Esophagus mucosa (tissue), 1 donor: ENCODE measurements at places on chromosomes 3 and 15. TPM values are rescaled to one million over a fixed set of nuclear protein-coding genes. Genes with fewer than 3 reads are reported as not detected.

- no peak for ATAC-seq
These were observed 18.2 kb upstream of the WDR49 start for GRCh38 chr3:167671878-167672427.

DNA sequence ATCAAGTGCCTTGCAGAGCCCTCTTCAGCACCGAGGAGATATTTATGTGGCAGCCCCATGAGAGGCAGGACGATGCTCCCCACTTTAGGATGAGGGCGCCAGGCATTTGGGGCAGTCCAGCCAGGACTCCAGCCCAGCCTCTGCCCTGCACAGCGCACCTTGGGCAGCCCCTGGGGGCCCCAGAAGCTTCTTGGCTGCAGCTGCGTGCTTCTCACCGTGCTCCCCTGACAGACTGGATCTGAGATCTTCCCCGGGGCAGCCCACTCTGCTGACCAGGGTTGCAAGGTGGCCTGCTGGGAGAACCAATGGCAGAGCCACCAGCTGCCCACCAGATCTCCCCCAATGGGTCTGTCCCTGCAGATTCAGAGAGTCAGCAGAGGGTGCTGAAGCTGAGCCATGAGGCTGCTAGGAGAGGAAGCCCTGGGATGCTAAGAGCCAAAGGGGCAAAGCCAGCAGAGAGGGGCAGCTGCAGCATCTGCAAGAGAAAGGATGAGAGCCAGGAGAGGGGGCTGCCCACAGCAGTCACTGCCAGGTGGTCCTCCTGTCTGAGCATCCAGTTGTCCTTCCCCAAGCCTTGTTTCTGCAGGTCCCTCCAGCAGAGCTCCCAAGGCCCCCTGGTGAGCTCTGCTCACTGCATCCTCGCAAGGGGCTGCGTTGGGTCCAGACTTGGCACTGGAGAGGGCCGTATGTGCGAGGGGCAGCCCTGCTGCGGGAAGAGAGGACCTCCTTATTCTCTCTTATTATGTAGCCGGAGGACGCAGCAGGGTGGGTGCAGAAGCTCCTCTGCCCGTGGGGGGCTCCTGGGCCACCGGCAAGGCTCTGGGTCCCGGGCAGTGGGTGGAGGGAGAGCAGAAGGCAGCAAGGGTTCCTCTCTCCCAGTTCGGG, 14.7 kb upstream of the KLF13 start:
- no peak for ATAC-seq

DNA sequence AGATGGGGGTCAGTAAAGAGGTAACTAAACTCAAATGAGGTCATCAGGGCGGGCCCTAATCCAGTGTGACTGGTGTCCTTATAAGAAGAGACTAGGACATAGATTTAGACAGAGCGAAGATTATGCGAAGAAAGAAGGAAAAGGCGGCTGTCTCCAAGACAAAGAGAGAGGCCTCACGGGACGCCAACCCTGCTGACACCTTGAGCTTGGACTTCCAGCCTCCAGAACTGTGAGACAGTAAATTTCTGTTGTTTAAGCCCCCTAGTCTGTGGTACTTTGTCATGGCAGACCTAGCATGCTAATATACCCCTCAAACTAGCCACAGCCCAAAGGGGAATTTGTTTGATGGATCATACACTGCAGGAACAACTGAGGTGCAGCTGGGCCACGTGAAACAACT, 183.0 kb downstream of the ABHD5 start:
- no peak for ATAC-seq

- ATAC-seq = peak; percentile 22
These were observed 14.7 kb upstream of the SYNM start for GRCh38 chr15:99090011-99090699.

DNA sequence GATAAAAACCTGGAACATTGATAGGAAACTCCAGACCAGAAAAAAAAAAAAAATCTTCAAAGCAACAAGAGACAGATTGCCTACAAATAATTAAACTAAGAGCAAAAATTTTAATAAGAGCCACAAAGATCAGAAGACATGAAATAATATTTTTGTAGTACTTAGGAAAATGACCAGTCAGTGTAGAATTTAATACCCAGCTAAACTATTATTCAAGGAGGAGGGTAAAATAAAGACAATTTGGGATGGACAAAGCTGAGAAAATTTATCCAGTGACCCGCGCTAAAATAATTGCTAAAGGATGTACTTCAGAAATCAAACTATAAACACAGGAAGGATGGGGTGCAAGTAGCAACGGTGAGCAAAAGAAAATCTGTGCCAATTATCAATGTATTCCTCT, 133.2 kb downstream of the AQP9 start:
- ATAC-seq = no peak

DNA sequence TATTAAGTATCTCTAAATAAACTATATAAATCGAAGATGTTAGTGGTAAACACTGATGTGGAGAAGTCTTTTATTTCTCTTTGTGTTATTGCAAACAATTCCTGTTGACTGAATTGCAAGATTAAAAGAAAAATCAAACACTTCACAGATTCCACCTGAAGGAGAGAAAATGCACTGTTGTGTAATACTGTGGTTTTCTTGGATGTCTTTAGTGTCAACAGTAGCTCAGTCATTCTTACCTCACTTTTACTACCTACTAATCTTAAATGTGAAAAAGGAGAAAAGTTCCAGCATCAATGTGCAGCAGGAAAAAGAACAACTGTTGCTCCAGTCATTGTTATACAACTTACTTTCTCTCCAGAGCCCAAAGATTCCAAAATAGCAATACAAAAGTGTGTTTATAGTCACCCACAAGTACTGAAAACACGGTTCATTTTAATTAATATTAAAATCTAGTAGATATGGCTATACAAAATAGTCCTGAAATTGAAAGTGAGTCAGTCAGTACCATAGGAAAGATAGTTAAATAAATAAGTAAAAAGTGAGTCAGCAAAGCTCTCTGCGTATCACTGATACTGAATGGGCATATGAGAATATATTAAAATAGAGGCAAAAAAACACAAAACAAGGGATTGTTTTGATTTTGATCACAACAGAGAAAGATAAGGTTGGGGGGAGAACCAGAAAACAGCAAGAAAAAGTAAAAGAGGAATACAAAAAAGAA, 90.5 kb upstream of the CSPG5 start:
- no peak for ATAC-seq

GRCh38 chr15:31504462-31504839, 177.8 kb downstream of the KLF13 start:
- ATAC-seq = no peak

DNA sequence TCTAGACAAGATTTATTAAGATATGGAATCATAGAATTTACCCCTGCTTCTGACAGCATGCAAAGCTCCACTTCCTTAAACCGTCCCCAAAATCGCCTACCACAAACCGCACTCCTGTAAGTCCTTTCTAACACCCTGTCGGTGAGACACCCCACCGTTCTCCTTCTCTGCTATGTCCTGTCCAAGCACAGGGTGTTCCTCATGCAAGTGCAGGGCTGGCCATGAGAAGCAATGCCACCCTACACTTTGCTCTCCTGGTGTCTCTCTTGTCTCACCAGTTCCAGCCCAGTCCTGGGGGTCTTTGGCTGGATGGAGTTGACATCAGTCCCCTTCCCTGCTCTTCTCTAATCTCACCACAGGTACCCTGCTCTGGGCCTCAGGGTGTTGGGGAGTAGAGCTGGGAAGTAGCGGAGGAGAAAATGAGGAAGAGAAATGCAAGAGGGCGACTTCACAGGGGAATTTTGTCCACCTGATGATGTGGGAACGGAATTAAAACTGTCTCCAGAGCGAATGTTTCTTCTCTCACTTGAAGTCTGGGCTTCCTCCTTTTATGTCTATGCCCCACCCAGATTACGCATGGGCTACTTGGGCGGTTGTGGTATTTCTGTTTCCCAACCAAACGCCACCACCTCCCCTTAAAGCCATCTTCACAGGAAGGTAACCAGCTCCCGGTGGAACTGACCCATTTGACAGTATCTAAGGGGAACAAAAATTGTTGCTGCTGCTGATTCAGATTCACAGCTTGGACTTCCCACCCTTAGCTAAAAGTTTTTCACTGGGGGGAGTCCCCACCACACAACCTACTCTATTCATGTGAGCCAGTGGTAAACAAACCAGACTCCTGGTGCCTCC, 49.9 kb downstream of the CASR start:
- peak; percentile 32 for ATAC-seq

GRCh38 chr15:66859688-66860253, 157.7 kb downstream of the SMAD6 start:
- ATAC-seq = no peak

- no peak for ATAC-seq
These were observed 145.5 kb downstream of the ATP10A start for GRCh38 chr15:25717457-25718168.

DNA sequence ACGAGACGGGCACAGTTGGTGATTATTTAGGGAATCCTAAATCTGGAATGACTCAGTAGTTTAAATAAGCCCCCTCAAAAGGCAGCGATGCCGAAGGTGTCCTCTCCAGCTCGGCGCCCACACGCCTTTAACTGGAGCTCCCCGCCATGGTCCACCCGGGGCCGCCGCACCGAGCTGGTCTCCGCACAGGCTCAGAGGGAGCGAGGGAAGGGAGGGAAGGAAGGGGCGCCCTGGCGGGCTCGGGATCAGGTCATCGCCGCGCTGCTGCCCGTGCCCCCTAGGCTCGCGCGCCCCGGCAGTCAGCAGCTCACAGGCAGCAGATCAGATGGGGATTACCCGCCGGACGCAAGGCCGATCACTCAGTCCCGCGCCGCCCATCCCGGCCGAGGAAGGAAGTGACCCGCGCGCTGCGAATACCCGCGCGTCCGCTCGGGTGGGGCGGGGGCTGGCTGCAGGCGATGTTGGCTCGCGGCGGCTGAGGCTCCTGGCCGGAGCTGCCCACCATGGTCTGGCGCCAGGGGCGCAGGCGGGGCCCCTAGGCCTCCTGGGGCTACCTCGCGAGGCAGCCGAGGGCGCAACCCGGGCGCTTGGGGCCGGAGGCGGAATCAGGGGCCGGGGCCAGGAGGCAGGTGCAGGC, 318.0 kb downstream of the FGF12 start:
- ATAC-seq = peak; percentile 40

DNA sequence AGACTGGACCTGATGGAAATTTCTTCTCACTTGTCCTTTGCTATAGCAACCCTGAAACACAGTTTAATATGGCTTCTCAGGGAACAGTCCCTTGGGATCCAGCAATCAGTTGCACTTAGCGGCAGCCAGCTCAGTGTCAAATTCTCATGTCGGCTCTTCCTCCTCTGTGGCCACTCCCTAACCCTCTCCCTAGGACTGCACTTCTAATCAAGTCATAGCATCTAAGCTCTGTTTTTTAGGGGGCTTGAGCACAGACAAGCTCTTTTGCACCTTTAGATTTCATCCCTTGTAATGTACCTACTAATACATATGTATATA, 250.5 kb upstream of the TLE3 start:
- ATAC-seq = no peak

DNA sequence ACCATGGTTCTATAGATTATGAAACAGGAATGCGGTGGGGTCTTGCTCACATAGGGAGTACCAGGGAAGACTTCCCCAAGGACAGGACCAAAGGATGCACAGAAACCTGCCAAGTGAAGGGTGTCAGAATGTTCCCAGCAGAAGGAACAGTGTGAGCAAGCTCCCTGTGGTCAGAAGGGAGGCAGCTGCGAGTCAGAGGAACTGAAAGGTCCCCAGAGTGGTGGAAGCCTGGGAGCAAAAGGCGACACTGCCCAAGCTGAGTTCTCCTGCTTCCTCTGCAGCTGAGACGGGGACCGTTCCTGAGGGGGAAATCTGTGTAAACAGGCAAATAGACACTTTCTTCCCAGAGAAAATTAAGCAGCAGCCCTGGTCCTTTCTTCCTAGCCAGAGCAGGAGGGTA, 14.2 kb upstream of the SLC6A6 start:
- ATAC-seq = no peak

GRCh38 chr3:30135190-30135589, 471.2 kb upstream of the TGFBR2 start:
- no peak for ATAC-seq

DNA sequence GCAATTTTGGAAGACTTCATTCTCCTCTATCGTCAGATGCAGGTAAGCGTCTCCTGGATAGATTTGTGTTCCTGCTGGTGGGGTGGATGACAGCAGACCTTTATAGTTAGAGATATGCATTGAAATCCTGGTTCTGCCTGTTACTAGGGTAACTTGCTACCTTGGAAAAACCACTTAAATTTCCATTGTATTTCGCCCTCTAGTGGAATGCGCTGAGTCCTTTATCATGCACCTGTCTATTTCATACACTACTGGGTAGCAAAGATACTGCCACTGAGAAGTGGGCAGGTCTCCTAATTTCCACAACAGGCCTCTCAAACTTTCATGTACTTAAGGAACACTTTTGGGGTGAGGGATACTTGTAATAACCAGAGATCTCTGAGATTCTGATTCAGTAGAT, 209.5 kb upstream of the SUCLG2 start:
- ATAC-seq = no peak

DNA sequence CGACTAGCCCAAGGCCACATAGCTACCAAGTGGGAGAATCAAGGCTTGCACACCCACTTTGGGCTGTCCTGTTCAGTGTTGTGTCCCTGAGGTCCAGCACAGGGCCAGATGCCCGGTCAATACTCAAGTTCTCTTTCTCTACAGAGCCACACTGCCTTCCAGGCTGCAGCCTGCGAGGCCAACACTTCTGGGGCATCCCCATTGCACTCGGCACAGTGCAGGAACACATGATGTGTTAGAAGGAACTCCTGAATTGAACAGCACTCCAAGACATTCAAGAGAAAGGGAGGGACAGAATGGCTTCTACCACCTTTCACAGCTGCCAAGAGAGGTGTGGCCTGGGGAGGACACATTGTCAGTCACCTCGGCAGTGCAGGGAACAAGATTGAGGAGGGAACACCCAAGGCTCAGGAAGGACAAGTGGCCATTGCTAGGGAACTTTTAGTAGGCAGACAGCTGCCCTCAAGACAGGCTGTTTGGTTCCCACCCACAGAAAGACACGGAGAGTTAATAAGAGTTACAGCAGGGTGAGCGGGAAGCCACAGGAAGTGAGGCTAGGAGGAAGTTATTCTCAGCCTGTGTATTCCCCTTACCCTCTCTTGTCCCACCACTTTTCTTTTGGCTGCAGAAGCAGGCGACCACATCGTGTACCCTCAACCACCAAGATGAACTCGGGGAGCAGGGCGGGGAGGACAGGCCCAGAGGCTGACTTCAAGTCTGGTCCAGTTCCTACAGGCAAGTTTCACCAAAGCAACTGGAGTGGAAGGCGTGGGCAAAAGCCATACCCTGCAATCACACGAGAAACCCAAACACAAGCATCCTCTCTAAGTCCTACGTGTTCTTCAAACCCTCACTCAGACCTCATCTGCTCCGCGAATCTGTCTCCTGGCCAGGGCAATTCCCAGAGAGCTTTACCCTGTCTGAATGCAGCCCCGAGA, 69.4 kb downstream of the SRGAP3 start:
- peak; percentile 15 for ATAC-seq

The CORO2B gene
- 0.12 TPM for total RNA-seq

The IGF2BP2 gene
- total RNA-seq = 4.9 TPM

The SPATA16 gene
- total RNA-seq = not detected

The RIOX2 gene
- total RNA-seq = 33.6 TPM
